Type B pancreatic cell (in vitro differentiated cells): ENCODE measurements at places on chromosomes 12 and 14.

GRCh38 chr12:17928708-17929366 lies 161.2 kb downstream of the RERGL start:
- H3K4me1 ChIP-seq: no peaks in the 10 kb centered on the region
- no peak overlapping the region for H3K4me3 ChIP-seq
- peaks cover 2% of the 10 kb centered on the region for H3K27me3 ChIP-seq
- H3K36me3 ChIP-seq: no peaks in the 10 kb centered on the region
- no peak overlapping the region for H3K27ac ChIP-seq
- no peak for DNase-seq

GRCh38 chr12:54394281-54394719 lies 9.8 kb upstream of the ZNF385A start:
- H3K27me3 ChIP-seq: no peaks in the 10 kb centered on the region
- H3K4me3 ChIP-seq: peak overlapping the region; percentile 80
- peaks cover 30% of the 10 kb centered on the region for H3K4me1 ChIP-seq
- peak overlapping the region; percentile 77 for H3K27ac ChIP-seq
- peaks cover 3% of the 10 kb centered on the region for H3K36me3 ChIP-seq
- no peak for DNase-seq

DNA sequence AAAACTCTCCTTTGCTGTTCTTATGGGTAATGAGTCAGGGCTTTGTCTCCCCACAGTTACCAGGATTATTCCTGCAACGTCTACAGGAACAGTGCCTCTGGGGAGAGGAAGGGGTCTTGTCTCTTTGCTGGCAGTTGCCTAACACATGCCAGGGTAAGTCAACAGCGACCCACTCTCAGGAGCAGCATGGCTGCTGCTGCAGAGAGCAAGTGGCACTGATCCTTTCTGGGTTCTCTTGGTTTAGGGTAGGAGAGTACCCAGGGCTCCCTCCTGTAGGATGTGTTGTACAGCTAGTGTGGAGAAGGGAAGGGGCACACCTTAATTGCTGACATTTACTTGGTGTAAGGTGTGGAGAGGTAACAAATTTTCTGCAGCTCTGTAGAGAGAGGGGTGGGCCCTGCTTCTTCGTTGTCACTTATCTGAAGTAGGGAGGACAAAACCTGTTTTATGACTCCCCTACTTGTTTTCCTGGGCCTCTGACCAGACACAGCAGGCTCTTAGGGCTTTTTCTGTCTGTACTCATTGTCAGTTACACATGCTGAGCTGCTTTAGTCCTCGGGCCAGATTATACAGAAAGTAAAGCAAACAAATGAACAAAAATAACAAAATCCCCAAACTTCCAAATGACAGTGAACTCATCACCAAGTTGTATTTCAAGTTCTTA lies 168.2 kb downstream of the ACSS3 start:
- peak overlapping the region; percentile 85 for H3K27ac ChIP-seq
- peaks cover 7% of the 10 kb centered on the region for H3K36me3 ChIP-seq
- DNase-seq: no peak
- H3K27me3 ChIP-seq: no peaks in the 10 kb centered on the region

DNA sequence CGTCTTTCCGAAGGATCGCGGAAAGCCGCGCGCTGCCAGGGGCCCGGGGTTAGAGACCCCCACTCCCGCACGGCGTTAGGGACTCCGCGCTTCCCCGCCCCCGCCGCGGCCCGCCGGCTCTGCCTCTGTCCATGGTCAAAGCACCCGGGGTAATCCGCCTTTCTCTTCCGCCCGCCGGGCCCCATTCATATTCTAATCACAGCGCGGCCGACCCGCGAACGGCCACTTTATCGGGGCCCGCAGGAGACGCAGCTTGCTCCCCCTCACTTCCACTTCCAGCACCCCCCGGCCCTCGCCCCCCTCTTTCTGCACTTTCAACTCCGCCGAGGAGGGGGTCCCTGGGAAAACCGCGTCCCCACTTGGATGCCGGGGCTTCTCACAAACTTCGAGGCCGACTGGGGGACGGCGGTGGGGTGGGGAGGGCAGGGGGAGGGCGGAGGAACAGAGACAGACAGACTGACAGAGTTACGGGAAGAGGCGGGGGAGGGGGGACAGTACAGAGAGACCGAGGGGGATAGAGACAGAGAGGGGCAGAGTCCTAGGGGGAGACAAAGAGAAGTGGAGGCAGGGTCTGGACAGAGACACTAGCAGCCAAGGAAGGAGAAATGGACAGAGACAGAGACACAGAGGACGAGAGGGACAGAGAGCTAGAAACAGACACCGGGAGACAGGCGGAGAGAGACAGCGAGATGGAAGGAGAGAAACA lies 1.1 kb upstream of the RFX4 start:
- peak overlapping the region; percentile 58 for H3K27ac ChIP-seq
- DNase-seq: no peak
- H3K36me3 ChIP-seq: no peaks in the 10 kb centered on the region
- peak overlapping the region; percentile 83 for H3K4me3 ChIP-seq
- H3K27me3 ChIP-seq: peaks cover 96% of the 10 kb centered on the region
- peaks cover 10% of the 10 kb centered on the region for H3K4me1 ChIP-seq

GRCh38 chr12:10982244-10982643 lies 4.5 kb downstream of the TAS2R50 start:
- no peak overlapping the region for H3K27ac ChIP-seq
- no peak overlapping the region for H3K4me3 ChIP-seq
- H3K27me3 ChIP-seq: no peaks in the 10 kb centered on the region
- H3K4me1 ChIP-seq: no peaks in the 10 kb centered on the region
- peaks cover 17% of the 10 kb centered on the region for H3K36me3 ChIP-seq
- DNase-seq: no peak

DNA sequence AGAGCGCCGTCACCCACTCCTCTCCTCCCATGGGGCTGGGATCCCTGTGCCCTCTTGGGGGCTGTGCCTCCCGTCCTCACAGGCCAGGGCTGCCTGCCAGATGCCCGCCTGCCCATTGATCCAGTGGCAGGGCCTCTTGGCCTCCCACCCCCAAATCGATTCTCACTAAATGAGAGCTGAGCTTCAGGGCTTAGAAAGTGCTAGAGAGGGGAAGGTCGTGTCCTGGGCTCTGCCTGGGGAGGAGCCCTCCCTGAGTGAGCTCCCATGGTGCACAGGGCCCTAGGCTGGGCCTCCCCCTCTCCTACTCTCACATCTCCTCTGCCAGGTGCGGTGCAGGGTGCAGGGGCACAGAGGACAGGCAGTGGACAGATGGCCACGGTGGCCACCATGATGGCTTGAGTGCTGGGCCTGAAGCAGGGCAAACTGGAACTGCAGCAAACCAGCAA lies 9.2 kb downstream of the BEGAIN start:
- H3K27me3 ChIP-seq: peaks cover 20% of the 10 kb centered on the region
- no peaks in the 10 kb centered on the region for H3K36me3 ChIP-seq
- no peak overlapping the region for H3K4me3 ChIP-seq
- H3K27ac ChIP-seq: no peak overlapping the region
- DNase-seq: no peak

GRCh38 chr12:96249196-96250118 lies 55.3 kb downstream of the ELK3 start:
- peak; percentile 60 for DNase-seq
- no peaks in the 10 kb centered on the region for H3K27me3 ChIP-seq
- H3K4me3 ChIP-seq: no peak overlapping the region
- peaks cover 41% of the 10 kb centered on the region for H3K36me3 ChIP-seq

GRCh38 chr14:101460521-101460920 lies 100.8 kb upstream of the DIO3 start:
- peak overlapping the region; percentile 31 for H3K4me3 ChIP-seq
- H3K36me3 ChIP-seq: no peaks in the 10 kb centered on the region
- H3K27me3 ChIP-seq: peaks cover 46% of the 10 kb centered on the region
- no peak overlapping the region for H3K27ac ChIP-seq
- H3K4me1 ChIP-seq: peaks cover 9% of the 10 kb centered on the region

- DNase-seq: peak; percentile 2
- no peaks in the 10 kb centered on the region for H3K27me3 ChIP-seq
- peak overlapping the region; percentile 71 for H3K27ac ChIP-seq
- H3K4me1 ChIP-seq: peaks cover 87% of the 10 kb centered on the region
These were observed 125.5 kb downstream of the ZFP36L1 start for GRCh38 chr14:68667313-68667791.

DNA sequence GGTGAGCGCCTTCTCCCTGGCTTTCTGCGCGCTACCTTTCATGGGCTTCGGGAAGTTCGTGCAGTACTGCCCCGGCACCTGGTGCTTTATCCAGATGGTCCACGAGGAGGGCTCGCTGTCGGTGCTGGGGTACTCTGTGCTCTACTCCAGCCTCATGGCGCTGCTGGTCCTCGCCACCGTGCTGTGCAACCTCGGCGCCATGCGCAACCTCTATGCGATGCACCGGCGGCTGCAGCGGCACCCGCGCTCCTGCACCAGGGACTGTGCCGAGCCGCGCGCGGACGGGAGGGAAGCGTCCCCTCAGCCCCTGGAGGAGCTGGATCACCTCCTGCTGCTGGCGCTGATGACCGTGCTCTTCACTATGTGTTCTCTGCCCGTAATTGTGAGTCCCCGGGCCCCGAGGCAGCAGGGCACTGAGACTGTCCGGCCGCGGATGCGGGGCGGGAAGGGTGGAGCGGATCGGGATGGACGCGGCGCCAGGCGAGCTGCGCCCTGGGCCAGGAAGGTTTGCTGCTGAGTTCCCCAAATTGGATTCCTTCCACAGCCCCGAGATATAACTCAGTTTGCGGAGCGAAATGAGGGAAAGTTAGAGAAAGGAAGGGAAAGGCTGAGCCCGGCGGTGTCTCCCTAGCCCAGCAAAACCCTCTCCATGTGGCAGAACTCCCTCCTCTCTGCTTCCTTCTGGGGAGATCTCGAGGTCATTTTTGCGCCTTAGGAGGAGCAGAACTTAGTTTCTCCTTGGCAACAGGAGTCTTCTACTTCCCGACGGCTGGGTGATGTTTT lies 972 bp downstream of the PTGDR start:
- H3K4me1 ChIP-seq: peaks cover 8% of the 10 kb centered on the region
- peak overlapping the region; percentile 88 for H3K4me3 ChIP-seq
- DNase-seq: no peak
- no peaks in the 10 kb centered on the region for H3K36me3 ChIP-seq
- H3K27ac ChIP-seq: no peak overlapping the region

GRCh38 chr14:27739657-27740156 lies 1026.9 kb upstream of the FOXG1 start:
- H3K4me1 ChIP-seq: no peaks in the 10 kb centered on the region
- H3K4me3 ChIP-seq: no peak overlapping the region
- H3K27me3 ChIP-seq: no peaks in the 10 kb centered on the region
- no peak overlapping the region for H3K27ac ChIP-seq

DNA sequence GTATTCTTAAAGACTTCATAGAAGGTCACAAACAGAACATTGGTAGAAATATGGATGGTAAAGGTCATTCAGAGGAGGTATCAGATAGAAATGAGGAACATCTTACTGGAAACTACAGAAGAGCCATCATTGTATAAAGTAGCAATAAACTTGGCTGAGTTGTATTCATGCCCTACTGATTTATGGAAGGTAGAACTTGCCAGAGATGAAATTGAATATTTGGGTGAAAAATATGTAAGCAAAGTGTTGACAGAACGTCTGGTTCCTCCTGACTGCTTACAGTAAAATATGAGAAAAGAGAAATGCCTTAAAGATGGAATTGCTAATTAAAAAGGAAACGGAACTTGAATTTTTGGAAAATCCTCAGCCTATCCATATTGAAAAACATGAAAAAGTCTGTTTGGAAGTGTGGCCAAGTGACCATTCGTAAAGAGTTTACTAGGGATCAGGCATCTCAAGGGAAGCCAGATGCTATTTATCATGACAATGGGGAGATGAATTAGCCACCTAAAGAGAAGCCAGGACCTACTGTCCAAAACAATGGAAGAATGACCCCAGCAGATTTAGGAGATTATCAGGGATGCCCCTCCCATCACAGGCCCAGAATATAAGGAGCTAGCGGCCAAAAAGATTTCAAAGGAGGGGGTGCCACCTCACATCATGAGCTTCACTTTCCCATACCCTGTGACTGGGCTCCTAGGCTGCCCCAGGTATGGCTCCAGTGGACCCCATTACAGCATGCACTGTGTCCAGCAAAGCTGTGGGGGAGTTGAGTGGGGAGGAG lies 189.3 kb downstream of the ITPR2 start:
- DNase-seq: no peak
- H3K4me1 ChIP-seq: no peaks in the 10 kb centered on the region
- no peak overlapping the region for H3K4me3 ChIP-seq

DNA sequence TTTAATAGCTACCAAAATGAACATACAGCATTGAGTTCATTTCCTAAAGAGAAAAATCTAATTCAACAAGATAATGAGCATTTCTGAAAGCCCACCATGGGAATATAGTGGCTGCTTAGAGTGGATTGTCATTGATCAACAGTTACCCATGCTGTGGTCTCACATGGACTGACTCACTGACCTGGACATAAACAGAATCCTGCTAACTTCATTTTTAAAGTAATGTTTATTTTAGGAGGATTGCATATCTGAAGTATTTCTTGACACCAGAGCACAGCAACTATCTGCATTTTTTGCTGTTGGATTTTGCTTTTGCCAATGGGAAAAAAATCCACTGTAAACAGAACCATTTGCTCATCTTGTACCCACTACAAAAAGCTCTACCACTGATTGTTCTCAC lies 71.7 kb downstream of the KCNC2 start:
- no peaks in the 10 kb centered on the region for H3K4me1 ChIP-seq
- DNase-seq: no peak
- H3K27me3 ChIP-seq: peaks cover 4% of the 10 kb centered on the region
- no peak overlapping the region for H3K4me3 ChIP-seq
- H3K36me3 ChIP-seq: no peaks in the 10 kb centered on the region
- no peak overlapping the region for H3K27ac ChIP-seq

GRCh38 chr14:95272057-95272456 lies 47.7 kb downstream of the CLMN start:
- DNase-seq: peak; percentile 29
- peaks cover 14% of the 10 kb centered on the region for H3K4me1 ChIP-seq
- peaks cover 9% of the 10 kb centered on the region for H3K36me3 ChIP-seq

- H3K36me3 ChIP-seq: no peaks in the 10 kb centered on the region
- no peak for DNase-seq
- H3K4me3 ChIP-seq: no peak overlapping the region
- no peak overlapping the region for H3K27ac ChIP-seq
- H3K4me1 ChIP-seq: no peaks in the 10 kb centered on the region
These were observed 354.4 kb upstream of the FLRT2 start for GRCh38 chr14:85175556-85175955.

DNA sequence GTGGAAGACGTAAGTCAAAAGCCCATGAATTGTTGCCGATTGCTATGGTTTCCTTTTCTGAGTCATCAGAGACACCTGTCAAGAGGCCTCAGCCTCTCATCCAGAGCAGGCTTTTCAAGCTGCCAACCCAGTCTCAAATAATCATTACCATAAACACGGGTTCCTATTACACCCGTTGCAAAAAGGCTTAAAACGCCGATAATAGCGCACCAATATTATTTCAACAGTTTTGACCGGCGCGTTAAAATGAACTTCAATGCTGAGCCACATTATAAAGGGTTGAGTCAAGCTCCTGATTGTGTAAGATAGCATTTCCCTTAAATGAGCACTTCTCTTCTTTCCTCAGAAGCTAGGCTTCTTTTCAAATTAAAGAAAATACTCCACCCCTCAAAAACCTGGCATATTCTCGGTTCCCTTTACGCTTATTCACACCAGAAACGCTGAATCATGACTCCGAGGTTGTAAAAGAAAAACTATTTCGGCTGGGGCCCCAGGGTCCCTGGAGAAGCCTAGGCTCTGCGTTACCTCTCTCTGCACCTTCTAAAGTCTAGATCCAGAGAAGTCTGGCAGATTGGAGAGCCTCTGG lies 1.4 kb downstream of the TMTC1 start:
- H3K4me3 ChIP-seq: peak overlapping the region; percentile 93
- H3K4me1 ChIP-seq: peaks cover 7% of the 10 kb centered on the region
- H3K27ac ChIP-seq: peak overlapping the region; percentile 96
- DNase-seq: no peak
- H3K27me3 ChIP-seq: peaks cover 29% of the 10 kb centered on the region
